ENCODE measurements at places on chromosomes 2 and 18.

DNA sequence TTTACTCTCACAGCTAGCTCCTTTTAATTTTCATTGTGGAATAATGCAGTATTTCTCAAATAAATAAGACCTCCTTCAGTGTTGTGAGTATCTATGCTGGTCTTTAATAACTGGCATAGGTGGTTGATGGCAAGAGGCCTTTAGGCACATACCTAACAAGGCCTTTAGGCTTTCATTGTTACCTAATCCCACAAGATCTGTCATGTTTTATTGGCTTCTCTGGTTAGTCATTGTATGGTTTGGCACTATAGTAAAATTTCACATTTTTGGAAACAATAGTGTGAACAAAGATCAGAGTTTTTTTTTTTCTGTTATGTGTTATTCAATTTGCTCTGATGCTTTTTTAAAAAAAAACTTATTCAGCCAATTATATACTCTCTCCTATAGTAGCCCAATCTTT lies 89.8 kb upstream of the NEUROD1 start:
- no peak for DNase-seq

DNA sequence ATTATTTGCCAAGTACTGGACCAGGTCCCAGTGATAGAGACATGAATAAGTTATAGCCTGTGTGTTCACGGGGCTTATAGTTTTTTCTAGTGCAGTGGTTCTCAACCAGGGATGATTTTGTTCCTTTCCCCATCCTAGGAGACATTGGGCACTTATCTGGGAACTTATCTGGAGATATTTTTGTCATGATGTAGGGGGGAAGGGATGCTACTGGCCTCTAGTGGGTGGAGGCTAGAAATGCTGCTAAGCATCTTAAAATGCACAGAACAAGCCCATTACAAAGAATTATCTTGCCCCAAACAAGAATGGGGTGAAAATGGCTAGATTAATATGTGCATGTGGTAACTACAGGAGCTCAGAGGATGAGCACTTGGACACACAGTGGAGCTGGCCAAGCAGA lies 75.2 kb downstream of the KLHL29 start:
- DNase-seq = no peak

GRCh38 chr2:68594041-68594440 lies 49.3 kb upstream of the PROKR1 start:
- DNase-seq = no peak

GRCh38 chr2:214492608-214493007 lies 81.8 kb downstream of the VWC2L start:
- DNase-seq = no peak

DNA sequence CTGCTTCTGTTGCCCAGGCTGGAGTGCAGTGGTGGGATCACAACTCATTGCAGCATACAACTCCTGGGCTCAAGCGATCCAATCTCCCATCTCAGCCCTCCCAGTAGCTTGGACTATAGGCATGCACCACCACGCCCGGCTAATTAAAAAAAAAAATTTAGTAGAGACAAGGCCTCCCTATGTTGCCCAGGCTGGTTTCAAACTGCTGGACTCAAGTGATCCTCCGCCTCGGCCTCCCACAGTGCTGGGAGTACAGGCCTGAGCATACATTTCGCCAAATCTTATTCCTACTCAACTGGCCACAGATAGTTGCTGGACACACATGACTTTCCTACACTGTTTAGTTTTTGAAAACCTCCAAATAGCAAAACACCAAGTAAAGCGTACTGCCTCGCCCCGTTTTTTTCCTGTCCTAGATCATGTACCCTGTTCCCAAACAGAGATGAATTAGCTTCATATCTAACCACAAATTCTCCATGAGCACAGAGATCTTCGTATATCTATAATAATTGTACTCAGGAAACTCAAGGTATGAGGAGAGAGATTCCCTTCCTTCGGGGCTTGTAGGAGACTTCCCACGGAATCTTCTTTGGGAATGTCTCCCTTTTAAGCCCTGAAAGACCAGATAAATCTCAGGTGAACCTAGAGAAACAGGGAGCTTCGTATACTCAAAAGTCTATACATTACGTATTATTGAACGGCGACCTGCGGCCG lies 598 bp upstream of the C2orf69 start:
- no peak for DNase-seq

GRCh38 chr18:44025421-44025820 lies 655.3 kb upstream of the SETBP1 start:
- DNase-seq = no peak

DNA sequence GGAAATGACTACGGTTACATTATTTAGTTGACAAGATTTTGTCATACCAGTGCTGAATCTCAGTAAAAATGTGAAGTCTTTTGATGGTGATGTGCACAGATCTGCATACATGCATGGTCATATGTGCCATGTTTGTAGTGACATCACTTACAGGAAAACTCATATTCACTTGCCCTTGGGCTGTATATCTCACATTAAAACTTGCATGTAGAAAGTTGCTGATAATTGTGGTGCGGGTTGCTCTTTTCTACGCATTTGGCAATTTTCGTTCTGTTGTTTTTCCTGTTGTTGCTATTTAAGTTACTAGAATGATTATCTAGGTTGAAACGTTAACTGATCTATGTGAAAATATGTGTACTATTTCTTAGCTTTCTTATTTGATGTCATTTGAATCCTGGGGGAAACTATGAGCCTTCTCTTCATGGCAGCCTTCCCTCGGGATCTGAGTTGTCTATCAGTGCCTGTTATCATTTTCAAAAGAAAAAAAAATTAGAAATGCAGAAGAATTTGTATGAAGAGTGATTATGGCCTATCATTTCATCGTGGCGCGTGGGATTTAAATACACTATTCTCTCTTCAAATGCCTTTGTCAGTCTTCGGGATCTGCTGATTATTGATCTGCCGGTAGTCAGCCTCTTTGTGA lies 296.6 kb downstream of the TMX3 start:
- DNase-seq = no peak

DNA sequence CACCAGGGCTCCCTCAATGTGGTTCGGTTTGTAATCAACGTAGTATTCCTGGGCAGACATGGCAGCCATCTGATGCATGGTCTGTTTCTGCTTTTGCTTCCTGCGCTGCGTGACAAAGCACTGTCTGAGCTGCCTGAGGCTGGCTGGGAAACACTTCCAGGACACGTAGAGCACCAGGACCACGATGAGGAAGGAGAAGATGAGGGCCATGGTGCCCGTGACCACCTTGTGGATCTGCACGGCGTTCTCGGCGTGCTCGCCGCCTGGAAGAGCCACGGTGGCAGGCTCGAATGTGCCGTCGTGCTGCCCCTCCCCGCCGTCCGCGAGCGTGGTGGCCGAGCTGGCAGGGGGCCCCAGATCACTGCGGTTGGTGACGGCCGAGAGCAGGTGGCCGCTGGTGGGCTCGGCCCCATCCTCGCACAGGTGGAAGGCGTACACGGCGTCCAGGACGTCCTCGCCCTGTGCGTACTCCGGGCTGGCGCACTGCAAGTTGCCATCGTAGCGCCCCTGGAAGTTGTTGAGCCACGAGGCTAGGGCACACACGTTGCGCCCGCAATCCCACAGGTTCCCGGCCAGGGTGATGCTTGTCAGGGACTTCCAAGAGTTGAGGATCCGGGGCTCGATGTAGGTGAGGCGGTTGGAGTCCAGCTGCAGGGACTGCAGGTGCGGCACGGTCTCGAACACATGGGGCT lies 2.1 kb downstream of the LRRTM1 start:
- no peak for DNase-seq

DNA sequence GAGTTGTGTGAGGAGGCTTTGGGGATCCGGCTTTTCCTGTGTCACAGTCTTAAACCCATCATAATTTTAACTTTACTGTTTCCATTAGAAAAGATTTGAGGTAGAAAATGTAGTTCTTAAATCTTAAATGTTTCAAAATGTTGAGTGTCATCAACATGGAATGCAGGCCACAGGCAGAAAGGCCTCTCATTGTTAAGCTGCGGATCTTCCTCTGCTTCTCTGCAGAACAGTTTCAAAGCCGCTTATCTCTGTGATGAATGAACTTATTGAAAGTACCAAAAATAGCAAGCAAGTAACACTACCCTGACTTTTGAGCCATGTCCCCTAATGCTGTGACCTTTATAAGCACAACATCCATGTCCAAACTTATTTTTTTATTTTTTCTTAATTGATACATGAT lies 1645.8 kb downstream of the DPP10 start:
- DNase-seq = no peak

DNA sequence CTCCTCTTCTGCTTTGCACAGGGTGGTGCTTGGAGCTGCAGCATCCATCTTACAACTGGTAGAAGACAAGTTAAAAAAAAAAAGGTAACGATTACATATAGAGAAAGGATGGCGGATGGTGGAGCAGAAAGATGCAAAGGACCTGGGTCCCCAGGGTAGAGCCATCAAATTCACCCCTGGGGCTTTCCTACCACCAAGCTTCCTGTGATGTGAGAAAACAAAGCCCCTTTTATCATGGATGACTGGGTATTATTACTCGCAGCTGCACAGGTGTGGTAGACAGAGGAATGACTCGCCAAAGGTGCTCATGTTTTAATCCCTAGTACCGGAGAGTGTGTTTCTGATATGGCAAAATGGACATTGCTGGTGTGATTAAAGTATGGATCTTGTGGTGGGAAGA lies 1.3 kb upstream of the ACOXL start:
- DNase-seq = no peak

GRCh38 chr2:109120166-109120565 lies 8.8 kb upstream of the SH3RF3 start:
- DNase-seq = no peak

- no peak for DNase-seq
These were observed 68.1 kb upstream of the AMMECR1L start for GRCh38 chr2:127953849-127954248.

DNA sequence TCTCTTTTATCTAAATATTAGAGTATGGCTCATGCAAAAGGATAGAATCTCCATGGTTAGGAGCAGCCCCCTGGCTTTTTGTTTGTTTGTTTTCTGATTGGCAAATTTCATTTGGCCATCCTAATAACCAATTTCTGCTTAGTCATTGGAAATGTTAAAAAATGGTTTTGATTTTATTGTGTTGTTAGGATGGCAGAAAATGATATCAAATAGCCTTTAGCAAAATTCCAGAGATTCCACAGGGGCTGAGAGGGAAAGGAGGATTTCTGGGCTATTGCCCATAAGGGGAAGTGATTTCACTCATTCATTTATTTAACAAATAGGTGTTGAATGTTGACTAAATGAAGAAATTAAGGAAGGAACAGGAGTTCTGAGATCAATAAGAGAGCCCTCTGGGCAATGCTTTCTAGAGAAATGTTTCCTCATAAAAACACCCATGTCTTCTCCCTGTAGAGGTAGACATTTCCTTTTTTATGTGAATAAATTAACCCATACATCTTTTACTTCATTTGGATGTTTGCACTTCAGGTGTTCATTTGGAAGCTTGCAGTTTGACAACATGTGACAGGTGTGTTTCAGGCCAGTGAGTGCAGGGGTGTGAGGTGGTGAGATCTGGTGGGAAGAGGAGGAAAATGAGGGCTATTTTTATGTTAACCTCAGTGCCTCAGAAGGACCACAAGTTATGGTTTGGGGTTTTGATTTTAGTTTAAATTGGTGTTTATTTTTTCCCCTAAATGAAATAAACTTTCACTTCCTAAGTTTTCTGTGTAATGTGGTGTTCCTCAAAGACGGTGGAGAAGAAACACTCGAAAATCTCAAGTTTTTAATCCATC lies 61.7 kb upstream of the EPC2 start:
- DNase-seq = no peak

DNA sequence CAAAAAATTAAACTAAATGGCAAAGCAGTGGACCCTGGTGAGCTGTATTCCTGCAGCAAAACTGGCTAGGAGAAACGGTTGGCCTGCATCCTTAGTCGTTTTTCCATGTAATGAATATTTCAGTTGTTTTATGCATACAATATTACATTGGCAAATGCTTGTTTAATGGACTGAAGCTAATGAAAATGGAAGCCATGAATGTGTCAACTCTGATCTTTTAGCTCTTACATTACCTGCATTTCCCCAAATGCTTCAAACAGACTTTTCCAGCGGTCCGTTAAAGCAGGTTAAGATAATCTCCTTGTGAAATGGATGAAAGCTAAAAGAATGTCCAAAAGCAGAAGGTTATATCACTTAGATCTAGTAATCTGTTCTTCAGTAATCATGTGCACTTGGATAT lies 686.3 kb upstream of the SETBP1 start:
- DNase-seq = no peak

All from osteocyte (in vitro differentiated cells).